ENCODE measurements at places on chromosomes 2 and 18.

DNA sequence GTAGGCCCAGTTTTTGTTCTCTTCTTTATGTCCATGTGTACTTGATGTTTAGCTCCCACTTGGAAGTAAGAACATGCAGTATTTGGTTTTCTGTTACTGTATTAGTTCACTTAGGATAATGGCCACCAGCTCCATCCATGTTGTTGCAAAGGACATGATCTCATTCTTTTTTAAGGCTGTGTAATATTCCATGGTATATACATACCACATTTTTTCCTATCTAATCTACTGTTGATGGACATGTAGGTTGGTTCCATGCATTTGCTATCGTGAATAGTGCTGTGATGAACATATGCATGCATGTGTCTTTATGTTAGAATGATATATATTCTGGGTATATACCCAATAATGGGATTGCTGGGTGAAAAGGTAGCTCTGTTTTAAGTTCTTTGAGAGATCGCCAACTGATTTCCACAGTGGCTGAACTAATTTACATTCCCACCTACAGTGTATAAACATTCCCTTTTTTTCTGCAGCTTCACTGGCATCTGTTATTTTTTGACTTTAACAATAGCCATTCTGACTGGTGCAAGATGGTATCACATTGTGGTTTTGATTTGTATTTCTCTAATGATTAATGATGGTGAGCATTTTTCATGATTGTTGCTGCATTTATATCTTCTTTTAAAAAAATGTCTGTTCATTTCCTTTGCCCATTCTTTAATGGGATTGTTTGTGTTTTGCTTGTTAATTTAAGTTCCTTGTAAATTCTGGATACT is 22.9 kb downstream of the LTBP1 start:
- no peak for DNase-seq

DNA sequence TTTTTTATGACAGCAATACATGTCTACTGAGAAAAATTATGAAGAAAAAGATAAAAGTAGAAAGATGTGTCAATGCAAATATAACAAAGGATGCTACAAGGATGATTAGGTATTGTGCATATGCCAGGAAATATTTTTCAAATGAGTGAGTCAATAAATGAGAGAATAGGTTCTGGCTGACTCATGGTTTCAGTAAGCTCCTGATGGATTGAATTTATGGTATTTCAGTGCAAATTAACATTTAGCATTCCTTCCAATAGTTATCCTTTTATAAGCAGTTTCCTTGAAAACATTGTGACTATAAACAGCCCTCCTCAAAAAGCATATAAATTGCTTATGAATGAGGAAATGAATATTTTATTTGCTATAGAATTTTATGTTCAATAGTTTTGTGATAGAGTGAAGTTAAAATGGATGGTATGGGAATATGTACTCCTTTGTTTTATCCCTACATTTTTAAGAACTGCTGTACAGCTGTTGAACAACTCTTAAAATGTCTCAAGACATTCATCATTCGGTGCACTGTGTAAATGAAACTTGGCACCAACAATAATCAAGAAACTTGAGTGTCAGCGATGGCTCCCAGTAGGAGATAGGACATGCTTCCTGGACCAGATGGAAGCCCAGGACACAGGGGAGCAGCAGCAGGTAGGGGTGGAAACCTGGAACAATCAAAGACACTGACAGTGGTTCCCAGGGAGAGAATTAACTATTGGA is 144.7 kb downstream of the PMAIP1 start:
- peak; percentile 81 for DNase-seq

DNA sequence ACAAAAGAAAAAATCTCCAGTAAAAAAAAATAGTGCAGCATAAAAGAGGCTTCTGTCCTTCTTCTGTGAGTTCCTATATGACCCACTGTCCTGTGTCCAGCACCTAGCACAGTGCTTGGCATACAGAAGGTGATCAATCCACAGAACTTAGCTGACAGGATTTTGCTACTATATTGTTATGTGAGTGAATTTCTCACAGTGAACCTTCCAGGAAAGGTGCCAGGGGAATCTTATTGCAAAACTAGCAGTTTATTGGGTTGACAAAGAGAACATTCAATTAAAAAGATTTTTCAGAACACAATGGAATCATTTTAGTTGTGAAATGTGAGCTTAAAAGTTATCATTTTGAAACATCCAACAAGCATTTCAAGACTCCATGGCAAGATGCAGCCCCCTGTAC is 12.4 kb upstream of the TRIB2 start:
- DNase-seq: no peak

DNA sequence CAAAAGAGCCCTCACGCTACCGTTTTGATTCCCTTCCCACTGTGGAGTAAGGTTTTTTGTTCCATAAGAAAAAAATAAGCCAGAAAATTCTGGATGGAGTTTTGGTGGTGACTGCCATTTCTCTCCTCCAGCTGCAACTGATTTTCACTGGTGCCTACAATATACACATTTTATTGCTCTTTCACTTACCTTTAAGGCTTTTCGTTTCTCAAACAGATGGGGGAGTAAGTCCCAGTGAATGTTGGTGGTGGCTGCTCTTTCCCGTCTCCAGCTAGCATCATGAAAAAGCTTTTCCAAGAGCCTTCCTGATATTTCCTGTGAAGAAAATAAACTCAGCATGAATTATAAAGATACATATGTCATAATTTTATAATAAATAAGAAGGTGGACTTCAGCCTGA is 932.5 kb upstream of the PIK3C3 start:
- DNase-seq: no peak

GRCh38 chr2:46116553-46116991 is 180.6 kb upstream of the EPAS1 start:
- DNase-seq: no peak

- no peak for DNase-seq
Observed at GRCh38 chr2:214549946-214550345, 139.1 kb downstream of the VWC2L start.

- DNase-seq: no peak
Observed at GRCh38 chr18:77373730-77374445, 124.2 kb downstream of the GALR1 start.

- DNase-seq: peak; percentile 3
Observed at GRCh38 chr2:145503511-145503910, 983.6 kb upstream of the ZEB2 start.

- no peak for DNase-seq
Observed at GRCh38 chr2:210633699-210634098, 77.3 kb downstream of the CPS1 start.

DNA sequence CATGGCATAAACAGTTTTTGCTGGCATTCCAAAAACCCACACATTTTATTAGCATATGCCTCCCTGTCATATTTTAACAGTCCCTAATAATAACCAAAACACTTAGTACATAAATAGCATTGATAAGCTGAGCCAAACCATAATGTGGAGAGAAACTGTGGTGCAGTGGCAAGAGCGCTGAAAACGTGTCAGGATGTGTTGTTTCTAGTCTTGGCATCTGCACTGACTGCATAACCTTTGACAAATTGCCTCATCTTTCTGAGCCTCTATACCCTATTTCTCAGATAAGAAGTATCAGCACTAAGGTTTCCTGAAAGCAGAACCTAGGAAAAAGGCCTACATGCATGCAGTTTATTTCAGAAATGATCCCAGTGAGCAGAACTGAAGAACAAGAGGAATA is 41.4 kb downstream of the RAD51AP2 start:
- DNase-seq: peak; percentile 85

- DNase-seq: peak; percentile 17
Observed at GRCh38 chr2:40470822-40471813, 19.2 kb upstream of the SLC8A1 start.

DNA sequence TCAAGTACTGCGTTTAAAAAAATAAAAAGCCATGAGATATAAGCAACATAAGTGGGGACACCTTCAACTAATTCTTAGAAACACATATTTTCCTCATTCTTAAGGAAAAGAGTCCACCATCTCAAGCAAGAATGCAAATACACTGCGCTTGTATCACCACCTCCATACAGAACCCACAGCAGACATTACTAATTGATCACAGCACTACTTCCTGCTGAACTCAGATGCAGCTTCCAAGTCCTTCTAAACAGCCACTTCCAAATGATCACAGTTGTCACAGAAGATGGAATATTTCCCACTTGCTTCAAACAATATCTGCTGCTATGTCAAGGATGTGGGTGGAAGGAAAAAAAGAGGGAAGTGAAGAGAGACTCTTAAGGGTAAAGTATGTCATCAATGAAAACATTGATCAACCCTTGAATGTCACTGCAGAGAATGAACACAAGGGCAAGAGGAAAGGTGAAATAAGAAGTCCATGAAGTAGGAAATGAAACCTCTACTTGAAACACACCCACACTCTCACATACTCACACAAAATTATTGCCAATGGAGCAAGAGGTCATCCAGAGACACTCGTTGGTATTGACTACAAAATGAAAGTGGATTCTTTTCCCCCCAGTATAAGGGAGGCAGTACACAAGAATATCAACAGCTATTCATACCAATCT is 22.1 kb downstream of the TGFA start:
- no peak for DNase-seq

- DNase-seq: no peak
Observed at GRCh38 chr2:179031731-179032408, 18.1 kb downstream of the CCDC141 start.

DNA sequence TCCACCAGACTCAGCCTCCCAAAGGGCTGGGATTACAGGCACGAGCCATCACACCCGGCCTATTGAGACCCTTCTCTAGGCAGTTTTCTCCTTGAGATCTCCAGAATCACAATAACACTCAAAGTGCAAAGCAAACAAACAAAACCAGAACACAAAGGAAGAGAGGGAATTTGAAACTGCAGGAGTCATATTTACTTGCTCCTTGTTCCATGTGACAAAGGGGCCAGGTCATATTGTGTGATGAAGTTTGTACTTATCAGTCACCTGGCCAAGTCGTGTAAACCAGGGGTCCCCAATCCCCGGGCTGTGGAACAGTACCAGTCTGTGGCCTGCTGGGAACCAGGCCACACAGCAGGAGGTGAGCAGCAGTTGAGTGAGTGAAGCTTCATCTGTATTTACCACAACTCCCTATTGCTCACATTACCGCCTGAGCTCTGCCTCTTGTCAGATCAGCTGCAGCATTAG is 26.5 kb downstream of the SCYGR8 start:
- no peak for DNase-seq

GRCh38 chr2:201621293-201621999 is 21.9 kb downstream of the TMEM237 start:
- no peak for DNase-seq

DNA sequence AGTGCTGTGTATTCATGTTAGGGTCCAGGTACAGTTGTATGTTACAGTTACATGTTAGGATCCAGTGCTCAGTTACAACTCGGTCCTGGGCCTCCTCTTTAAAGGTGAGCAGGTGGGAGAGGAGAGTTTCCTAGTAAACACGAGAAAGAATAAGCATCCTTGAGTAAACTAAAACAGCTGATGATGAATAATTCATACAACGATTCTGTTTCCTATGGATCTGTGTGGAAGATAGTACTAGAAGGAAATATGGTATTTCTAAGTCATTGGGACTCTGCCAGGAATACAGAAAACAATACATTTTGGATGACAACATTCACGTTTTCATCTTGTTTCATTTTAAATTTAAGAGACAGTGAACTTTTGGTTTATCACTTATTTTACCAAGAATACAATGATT is 29.5 kb downstream of the SNTG2 start:
- no peak for DNase-seq

DNA sequence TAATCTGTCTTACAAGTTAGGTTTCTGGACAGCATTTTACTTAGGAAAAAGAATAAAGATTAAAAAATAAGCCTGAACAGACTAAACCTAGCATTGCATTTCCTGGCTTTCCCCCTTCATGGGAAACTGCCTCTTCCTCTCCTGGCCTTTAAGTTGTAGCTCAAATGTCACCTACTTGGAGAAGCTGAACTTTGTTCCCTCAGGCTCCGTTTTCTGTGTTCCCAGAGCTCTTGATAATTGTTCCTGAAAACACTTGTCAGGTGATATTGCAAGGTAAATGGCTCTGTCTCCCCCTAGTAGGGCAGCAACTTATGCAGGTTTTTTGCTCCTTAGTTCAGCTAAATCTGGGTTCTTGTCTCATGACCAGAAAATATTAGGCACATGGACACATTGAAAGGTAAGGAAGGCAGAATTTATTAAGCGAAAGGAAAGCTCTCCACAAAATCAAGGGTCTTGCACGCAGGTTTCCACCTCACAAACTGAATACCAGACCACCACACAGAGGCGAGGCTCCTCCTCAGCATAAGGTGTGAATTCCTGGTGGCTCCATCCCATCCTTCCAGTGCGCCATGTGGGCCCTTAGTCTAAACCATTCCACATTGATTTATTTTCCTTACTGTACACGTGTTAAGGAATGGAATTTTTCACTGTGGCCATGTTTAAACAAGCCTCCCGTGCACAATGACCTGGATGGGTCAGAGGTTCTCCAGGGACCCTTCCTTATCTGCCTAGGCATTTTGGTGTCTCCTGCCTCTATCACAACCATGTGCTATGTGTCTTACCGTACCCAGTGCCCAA is 229.3 kb downstream of the HNMT start:
- DNase-seq: no peak

- DNase-seq: no peak
Observed at GRCh38 chr2:58698620-58699019, 457.5 kb upstream of the FANCL start.

DNA sequence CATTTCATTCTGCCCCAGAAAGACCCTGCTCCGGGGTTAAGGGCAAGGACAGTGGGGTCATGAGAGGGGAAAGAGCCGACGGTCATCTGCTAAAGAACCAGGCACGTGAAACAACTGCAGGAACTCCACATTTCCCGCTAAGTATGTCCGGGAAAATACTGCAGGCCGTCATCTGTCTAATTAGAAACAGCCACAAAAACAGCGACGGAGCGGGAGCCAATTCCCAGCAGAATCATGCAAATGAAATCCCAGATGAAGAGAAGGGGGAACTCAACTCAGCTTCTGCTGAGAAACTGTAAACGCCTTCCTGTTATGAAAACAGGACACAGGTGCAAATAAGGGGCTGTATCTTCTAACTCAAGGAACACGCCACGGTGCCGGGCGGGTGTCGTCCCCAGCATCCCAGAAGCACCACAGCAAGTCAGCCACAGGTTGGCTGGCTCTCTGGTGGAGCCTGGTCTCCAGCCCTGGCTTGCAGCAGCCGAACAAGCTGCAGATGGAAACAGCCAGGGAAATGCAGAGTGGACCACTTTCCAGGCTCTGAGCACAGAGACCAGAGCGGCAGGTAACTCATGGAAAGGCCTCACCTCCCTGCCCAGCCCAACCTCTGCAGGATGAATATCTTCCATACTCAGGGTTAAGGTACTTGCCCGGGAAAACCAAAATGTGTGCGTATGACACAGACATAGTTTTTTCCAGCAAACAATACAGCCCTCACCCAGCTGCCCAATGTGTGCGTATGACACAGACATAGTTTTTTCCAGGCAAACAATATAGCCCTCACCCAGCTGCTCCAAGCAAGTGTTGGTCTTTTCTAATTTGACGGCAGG is 28.9 kb downstream of the PXDN start:
- DNase-seq: no peak

GRCh38 chr2:190460487-190460886 is 52.3 kb downstream of the MFSD6 start:
- no peak for DNase-seq

GRCh38 chr2:119810049-119810630 is 50.4 kb downstream of the PTPN4 start:
- no peak for DNase-seq

- no peak for DNase-seq
Observed at GRCh38 chr18:67410075-67411070, 106.1 kb downstream of the DSEL start.

GRCh38 chr2:107025869-107026380 is 140.0 kb upstream of the ST6GAL2 start:
- DNase-seq: no peak

GRCh38 chr2:238861013-238861730 is 13.3 kb downstream of the TWIST2 start:
- DNase-seq: no peak

- no peak for DNase-seq
Observed at GRCh38 chr2:222375798-222376197, 48.5 kb upstream of the SGPP2 start.

Measured in epithelial cell of esophagus (primary cell).